ENCODE measurements at places on chromosomes 4 and X.

DNA sequence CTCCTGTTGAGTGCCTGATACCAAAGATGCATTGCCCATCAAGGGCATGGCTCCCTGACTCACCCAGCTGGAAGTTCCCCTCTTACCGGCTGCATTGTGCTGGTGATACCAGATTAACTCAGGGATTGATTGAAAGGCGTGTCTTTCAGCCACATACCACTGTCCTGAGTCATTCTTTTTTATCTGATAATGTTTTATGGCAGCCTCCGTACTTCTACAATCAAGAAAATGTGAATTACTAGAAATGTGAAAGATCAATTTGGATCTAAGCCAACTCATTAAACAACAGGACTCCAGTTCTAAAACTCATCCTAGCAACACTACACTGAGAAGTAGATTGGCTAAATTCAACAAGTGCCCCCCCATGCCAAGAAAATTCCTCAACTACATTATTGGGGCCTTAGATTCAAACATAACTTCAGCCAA, 40.0 kb downstream of the TXK start:
- H3K27me3 ChIP-seq, result no peaks in the 10 kb centered on the region
- peak overlapping the region; percentile 26 for H3K27ac ChIP-seq
- peak overlapping the region; percentile 27 for H3K4me3 ChIP-seq
- H3K36me3 ChIP-seq, result peaks cover 21% of the 10 kb centered on the region
- H3K4me1 ChIP-seq, result peaks cover 13% of the 10 kb centered on the region

GRCh38 chrX:107676559-107677378, 48.5 kb downstream of the PRPS1 start:
- H3K27ac ChIP-seq, result peak overlapping the region; percentile 98
- ATAC-seq, result peak; percentile 27
- no peaks in the 10 kb centered on the region for H3K27me3 ChIP-seq
- H3K4me3 ChIP-seq, result peak overlapping the region; percentile 88
- peaks cover 27% of the 10 kb centered on the region for H3K36me3 ChIP-seq
- H3K4me1 ChIP-seq, result peaks cover 25% of the 10 kb centered on the region

- no peak for ATAC-seq
- no peaks in the 10 kb centered on the region for H3K27me3 ChIP-seq
- no peak overlapping the region for H3K27ac ChIP-seq
- no peaks in the 10 kb centered on the region for H3K4me1 ChIP-seq
Observed at GRCh38 chr4:140367738-140368137, 5.7 kb upstream of the SCOC start.

DNA sequence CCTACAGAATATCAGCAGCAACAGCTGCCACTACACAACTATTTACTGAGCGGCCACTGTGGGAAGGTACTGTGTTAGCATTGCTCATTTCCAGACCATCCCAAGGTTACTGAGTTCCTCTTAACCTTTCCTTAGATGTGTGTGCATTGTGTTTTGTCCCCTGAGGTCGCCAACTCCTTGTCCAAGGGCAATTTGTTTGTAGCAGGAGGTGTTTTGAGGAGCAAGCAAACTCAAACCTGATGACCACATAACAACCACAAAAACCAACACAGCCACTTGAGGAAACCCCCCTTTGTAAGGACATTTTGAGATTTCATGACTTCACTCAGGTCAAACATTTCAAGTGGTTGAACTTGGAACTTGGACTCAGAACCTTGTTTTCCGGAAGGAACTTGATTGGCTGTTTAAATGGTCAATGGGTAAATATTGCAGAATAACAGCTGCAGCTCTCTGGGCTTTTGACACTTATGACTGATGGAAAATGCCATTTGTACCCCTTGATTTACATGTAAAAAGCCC, 122.3 kb downstream of the MID1IP1 start:
- H3K4me3 ChIP-seq, result no peak overlapping the region
- no peaks in the 10 kb centered on the region for H3K36me3 ChIP-seq
- H3K27ac ChIP-seq, result no peak overlapping the region
- no peak for ATAC-seq
- no peaks in the 10 kb centered on the region for H3K4me1 ChIP-seq

- no peak overlapping the region for H3K27ac ChIP-seq
- no peak for ATAC-seq
- no peaks in the 10 kb centered on the region for H3K36me3 ChIP-seq
- H3K4me1 ChIP-seq, result no peaks in the 10 kb centered on the region
Observed at GRCh38 chr4:139711461-139711860, 45.8 kb downstream of the MGST2 start.

DNA sequence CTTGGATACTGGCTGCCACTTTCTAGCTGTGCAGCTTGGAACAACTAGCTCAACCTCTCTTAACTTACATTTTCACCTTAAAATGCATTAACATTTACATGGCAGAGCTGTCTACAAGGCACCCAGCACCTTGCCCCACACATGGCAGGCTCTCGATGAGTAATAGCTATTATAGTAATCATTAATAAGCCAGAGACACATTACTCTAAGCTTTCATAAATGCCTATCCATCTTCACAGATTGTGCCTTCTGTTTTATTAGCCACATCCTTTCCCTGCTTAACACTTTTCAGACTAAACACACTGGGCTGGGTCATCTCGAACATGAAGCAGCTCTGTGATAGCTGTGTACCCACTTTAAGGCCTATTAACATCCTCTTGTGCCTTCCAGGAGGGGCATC, 83.8 kb upstream of the UCP1 start:
- H3K4me1 ChIP-seq, result no peaks in the 10 kb centered on the region
- H3K4me3 ChIP-seq, result no peak overlapping the region
- no peak for ATAC-seq
- no peak overlapping the region for H3K27ac ChIP-seq
- peaks cover 37% of the 10 kb centered on the region for H3K27me3 ChIP-seq
- no peaks in the 10 kb centered on the region for H3K36me3 ChIP-seq
